Thyroid gland (tissue), 4 donors: ENCODE measurements at places on chromosomes 3 and 15. TPM values are rescaled to one million over a fixed set of nuclear protein-coding genes. Genes with fewer than 3 reads are reported as not detected.

Gene TMEM87A
- 117 TPM for total RNA-seq

Gene KIF15
- total RNA-seq = 1.8 TPM

Gene BDH1
- total RNA-seq = 38.0 TPM

Gene CPLX3
- total RNA-seq = not detected

Gene SSUH2
- not detected for total RNA-seq

Gene SLCO3A1
- total RNA-seq = 23.3 TPM

Gene RASL12
- total RNA-seq = 5.1 TPM

DNA sequence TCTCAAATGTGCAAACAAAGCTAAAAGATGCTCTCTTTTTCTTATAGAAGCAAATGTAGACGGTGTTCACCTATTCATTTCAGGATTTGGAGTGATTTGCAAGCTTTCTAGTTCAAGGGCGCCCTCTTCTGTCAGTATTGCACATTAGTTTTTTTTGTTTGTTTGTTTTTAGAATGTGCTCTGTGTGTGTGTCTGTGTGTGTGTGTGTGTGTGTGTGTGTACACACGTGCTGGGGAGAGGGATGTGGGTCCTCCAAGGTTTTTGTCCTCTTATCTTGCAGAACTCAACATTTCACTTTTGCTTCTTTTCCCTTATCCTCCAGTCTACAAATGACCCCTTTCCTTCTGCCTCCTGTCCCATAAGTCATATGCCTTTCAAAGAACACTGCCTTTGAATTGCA is 23.5 kb downstream of the DNAH1 start:
- peak; percentile 32 for DNase-seq

DNA sequence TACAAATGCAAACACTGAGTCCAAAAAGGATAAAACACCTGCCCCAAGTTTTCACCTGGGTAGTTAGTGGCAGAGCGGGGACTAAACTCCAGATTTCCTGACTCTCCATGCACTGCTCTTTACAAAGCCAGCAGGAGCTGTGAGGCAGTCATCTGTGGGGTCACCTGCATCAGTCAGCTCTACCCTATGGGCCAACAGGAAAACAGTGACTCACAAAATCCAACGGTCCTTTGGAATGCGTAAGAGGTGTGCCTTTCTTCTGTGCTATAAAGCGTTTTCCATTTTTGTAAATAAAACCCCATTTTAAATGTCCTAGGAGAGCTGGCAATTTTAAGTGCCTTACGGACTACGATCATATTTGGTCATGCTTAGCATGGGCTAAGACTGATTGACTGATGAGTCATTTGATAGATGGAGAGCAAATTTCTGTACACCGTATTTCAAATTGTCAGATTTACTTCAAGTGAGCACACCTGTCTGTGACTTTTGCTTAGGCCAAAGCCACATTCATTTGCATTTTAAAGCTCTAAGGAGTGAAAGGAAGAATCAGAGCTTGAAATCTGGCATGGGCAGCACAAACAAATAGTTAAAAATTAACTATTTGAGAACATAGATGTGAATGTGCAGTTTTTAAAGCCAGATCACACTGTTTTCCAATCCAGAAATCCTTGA is 4.4 kb upstream of the COL8A1 start:
- DNase-seq = no peak

DNA sequence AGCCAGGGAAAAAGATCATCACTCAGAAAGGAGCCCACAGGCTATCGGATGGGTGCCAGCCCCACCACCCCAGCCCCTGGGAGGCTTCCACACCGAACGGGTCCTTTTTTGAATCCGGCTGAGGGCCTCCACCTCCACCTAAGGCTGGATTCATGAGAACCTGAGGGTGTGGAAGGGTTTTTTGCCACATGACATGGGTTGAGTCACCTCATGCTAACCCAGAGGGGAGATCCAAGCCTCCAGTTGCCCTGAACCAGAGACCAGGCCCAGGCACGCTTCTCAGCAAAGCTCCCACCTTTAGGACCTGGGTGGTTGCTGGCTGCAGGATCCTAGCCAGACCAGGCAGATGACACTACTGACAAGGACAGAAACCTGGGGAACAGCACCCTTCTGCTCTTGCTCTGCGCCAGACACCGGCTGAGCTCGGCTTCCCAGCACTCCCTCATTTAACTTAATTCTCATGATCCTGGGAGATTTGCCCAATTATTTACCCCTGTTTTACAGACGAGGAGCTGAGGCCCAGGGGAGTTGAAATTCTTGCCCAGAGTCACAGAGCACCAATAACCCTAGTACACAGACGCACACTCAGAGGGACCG is 25.6 kb downstream of the DUSP7 start:
- no peak for DNase-seq

GRCh38 chr3:196707566-196707965 is 4.5 kb downstream of the CEP19 start:
- DNase-seq = no peak

- no peak for DNase-seq
Measured at GRCh38 chr3:193665370-193665989, 72.5 kb downstream of the OPA1 start.

DNA sequence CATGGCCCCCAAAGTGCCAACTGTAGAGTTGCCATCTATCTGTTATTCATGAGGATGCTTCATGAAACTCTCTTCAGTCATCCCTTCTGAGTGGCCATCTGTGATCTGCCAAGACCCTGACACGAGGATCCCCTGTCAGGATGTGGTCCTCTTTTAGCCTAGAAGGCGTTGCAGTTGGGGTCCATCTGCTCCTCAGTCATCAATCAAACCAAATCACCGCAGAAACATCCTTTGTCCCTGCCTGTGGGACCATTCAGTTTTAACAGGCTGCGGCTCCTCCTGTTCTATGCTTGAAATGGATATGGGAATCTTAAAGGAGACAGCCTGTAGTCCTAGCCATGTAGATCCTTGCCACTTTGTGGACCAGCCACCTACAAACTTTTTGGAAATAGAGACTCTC is 5.9 kb upstream of the RPS27L start:
- no peak for DNase-seq

DNA sequence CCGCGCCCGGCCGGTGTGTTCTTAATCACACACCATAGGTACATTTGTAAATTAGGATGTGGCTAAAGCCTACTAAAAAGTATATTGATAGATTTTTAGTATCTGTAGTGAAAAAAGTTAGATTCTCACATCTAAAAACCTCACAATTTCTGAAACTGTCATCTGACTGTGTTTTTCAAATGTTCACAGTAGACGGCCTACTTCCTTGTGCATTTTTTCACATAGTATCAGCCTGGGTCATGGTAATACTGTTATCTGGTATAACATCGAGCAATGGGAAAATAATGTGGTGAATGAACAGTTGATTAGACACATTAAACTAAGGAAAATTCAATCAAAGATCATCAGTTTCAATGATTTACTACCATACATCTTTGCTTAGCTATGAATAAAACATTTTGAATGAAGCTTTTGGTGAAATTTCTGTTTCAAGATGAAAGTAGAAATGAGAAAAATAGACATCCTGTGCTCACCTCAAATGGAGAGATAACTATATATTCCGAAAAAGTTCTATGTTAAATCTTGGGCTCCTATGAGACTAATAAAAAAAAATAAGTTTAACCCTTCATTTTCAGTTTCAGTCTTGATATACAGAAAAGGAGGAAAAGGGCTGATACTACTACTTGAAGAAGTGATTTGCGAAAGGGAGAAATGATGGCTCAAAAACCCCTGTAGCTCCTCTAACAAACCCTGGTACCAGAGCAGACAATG is 262.7 kb downstream of the ZBTB20 start:
- DNase-seq = no peak

GRCh38 chr3:183274609-183275008 is 21.6 kb downstream of the B3GNT5 start:
- no peak for DNase-seq

GRCh38 chr3:107992976-107993684 is 97.7 kb downstream of the CD47 start:
- no peak for DNase-seq

GRCh38 chr3:190728574-190729246 is 133.8 kb downstream of the GMNC start:
- DNase-seq = no peak

DNA sequence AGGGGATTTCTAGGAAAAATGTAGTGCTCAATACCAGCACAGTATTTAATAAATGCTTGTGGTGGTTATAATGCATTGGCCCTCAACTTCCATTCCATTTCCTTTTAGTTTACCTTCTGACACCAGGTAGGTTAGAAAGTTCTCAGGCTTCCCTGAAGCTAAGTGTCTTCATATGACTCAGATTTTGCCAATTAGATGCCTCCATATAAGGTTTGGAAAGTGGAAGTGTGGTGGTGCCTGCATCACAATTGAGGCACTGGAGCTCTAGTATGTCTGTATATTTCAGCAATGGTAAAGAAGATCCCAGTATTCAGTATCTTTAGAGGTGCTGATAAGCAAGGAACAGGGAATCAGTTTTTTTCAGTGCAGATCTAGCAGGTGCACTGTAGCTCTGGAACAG is 18.3 kb downstream of the XRN1 start:
- no peak for DNase-seq

GRCh38 chr15:60000824-60001609 is 3.1 kb upstream of the FOXB1 start:
- DNase-seq = no peak

- no peak for DNase-seq
Measured at GRCh38 chr3:104526901-104527401, 839.8 kb upstream of the ALCAM start.

DNA sequence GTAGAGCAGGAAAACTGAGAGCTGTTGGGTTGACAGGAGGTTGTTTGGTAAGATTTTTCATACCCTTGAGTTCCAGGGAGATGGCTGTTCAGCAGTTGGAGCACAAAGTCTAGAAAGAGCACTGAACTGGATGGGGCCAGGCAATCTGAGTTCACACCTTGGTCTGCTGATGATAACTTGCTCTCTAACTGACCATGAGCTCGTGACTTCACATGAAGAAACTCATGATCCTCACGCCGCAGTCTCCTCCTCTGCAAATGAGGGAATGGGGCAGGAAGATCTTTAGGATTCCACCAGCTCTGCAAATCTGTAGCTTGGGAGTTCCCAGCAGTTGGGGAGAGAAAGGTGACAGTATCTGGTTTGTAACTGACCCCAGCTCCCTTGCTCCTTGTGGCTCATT is 33.7 kb downstream of the CORO2B start:
- DNase-seq = no peak

GRCh38 chr3:114668099-114668498 is 374.3 kb downstream of the TIGIT start:
- DNase-seq = no peak

DNA sequence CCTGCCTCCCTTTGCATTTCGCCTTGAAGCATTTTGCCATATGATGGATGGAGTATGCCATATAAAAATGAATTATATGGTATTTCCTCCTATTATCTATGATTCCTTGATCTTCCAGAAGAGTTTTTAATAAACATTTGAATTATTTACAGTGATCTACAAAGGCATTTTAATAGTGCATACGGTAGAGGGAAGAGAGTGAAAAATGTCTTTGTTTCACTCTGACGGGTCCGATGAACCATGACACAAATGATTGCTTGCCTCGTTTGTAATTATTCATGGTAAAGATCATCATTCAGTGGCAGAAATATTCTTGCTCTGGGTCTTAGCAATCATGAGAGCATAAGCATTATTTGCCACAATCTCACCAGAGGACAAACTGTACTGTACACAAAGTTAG is 1010.9 kb downstream of the NTRK3 start:
- no peak for DNase-seq

DNA sequence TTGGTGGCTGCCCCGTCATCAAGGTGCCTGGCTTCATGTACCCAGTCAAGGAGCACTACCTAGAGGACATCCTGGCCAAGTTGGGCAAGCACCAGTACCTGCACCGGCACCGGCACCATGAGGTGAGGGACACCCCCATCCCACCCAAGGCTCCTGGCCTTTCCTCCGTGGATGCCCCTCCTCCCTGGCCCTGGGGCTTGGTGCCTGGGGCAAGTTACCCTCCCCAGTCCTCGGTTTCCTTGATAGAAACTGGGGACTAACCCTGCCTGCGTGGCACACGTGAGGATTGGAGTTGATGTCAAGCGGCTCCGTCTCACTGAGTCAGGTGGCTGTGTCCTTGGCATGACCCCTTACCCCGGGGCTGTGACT is 43.9 kb downstream of the DHX30 start:
- DNase-seq = no peak

GRCh38 chr15:52100807-52101442 is 11.7 kb downstream of the BCL2L10 start:
- peak; percentile 35 for DNase-seq

DNA sequence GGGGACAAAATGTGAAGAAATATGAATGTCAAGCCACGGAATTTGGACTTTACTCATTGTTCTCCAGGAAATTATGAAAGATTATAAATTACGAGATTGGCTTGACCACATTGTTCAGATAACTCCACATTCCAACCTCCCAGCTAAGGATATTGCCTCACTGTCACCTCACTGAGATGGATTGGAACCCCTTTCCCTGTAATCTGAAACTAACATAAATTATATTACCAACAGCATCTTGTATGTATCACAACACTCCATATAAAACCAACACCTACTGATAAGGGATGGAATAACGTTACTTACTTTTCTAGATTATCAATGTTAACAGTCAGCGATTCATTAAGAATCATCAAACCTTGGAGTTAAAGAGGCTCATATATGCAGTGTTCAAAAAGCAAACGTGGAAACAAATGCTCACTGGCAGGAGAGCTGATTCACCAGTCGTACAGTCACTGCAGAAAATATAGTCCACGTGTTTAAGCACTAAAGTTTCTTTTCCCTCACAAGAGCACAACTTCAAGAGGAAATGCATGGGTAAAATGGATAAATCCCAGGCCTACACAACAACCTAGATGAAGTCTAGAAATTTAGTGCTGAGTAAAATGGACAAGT is 451.5 kb downstream of the FGF12 start:
- DNase-seq = no peak

GRCh38 chr3:61948699-61949305 is 387.4 kb downstream of the PTPRG start:
- DNase-seq = peak; percentile 86

GRCh38 chr15:51267703-51268083 is 70.7 kb downstream of the CYP19A1 start:
- peak; percentile 19 for DNase-seq

DNA sequence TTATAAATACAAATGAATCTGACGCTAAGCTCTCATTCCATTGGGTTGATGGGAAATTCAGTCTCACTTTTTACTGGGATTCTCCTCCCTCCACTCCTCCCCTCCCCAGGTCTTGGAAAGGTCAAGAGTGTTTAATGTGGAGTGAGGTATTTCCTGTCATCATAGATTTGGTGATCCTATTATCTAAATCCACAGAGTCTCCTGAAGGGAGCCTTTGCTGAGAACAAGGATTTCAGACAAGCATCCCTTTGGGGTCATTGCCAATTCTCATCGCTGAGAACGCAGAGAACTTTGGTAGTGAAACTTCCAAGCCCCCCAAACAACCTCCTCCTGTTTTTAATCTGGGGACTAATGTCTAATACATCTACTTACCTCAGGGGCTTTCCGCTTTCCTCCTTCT is 297.9 kb downstream of the OTOL1 start:
- DNase-seq = no peak
